ENCODE measurements at places on chromosomes 2 and 18.

GRCh38 chr2:142190805-142191204, 60.0 kb upstream of the LRP1B start:
- DNase-seq, result no peak

DNA sequence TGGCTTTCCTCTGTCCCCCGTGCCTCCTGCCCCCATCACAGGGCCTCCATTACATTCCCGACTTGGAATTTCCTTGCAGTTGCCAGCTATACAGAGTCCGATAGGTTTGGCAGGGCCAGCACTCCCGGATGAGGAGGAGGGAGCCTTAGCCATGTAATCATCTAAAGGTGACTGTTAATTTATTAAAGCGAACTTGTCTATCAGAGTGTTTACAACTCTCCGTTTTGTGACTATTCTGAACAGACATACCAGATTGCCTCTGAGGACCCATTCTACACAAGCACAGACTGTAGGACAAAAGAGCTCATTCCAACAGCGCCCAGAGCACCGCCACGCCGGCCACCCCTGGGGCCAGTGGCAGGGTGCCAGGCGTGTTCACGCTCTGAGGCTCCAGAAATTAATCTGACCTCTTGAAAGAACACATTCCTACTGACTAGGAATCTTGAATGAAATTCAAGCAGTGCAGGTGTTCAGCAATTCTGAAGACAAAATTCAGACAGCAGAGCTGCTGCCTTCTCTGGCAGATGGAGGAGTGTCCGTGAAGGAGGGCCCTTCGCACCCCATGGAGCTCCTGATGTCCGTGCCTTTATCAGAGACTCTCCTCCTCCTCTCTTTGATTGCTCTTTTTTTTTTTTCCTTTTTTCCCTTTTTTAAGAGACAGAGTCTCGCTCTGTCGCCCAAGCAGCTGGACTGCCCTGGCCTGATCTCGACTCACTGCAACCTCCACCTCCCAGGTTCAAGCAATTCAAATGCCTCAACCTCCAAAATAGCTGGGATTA, 58.1 kb upstream of the RALBP1 start:
- no peak for DNase-seq

DNA sequence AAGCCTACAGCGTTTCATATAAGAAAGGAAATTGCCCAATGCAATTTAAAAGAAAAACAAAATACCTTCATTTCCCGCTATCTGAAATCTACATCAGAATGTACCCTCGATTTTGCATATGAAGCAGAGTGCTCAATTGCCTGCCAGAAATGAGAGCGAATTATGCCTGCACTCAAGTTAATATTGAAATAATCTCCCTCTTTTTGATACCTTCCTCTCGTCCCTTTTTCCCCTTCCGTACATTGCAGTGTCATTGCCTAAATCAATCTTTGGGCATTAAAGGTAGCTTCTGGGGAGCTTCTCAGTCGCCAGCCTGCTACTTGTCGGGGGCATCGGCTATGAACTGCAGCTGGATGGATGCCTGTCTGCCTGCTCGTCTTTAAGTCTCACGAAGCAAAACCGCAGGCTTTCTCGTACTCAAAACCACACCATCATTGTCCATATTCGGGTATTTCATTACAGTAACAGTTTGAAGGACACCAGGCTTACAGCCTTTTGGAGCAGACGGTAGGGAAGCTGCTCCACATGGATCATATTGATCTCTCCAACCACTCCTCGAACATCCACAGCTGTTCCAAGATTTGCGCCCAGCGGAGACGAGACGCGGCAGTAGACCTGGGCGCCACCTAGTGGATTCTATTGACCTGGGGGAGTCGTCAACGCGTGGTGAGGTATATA, 64.0 kb upstream of the HNRNPA3 start:
- peak; percentile 47 for DNase-seq

DNA sequence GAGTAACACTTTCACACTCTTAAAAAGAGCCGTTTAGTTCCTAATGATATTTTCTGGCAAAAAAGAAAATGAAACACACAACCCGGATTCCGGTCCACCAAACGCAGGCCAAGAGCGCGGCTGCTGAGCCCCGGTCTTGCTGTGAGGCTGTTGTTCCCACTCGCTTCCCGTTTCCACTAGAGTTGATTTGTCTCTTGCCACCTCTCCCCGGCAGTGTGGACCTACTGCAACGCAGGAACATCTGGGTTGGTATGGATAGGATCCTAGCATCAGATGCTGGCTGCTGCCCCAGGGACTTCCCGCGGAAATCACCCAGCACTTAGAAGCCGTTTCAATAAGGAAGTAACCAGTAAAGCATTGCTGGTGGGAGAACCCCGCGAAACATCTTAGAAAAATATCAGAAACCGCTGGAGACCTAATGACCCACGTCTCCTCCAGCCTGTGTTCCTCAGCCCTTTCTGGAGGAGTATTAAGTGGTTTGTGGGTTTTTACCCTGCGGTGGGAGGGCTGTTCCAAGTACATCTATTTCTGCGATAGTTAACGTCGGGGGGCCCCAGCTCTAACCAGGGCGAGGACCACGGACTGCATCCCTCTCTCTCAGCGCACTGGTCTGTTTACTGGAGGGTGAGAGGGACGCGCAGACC, 939 bp downstream of the DOCK10 start:
- DNase-seq, result no peak

GRCh38 chr2:157732596-157732995, 103.9 kb upstream of the ACVR1C start:
- DNase-seq, result no peak
